Activated naive CD4-positive, alpha-beta T cell treated with anti-CD3 and anti-CD28 coated beads, Interleukin-2, amount 10 ng/mL, durations not matched to agents 7 days and 5 days (primary cell): ENCODE measurements at places on chromosomes 7 and 10.

- DNase-seq: no peak
- H3K27ac ChIP-seq: no peak overlapping the region
- H3K4me3 ChIP-seq: no peak overlapping the region
- peaks cover 3% of the 10 kb centered on the region for H3K27me3 ChIP-seq
- H3K36me3 ChIP-seq: no peaks in the 10 kb centered on the region
Observed at GRCh38 chr7:143499743-143500348, 22.2 kb downstream of the TAS2R41 start.

DNA sequence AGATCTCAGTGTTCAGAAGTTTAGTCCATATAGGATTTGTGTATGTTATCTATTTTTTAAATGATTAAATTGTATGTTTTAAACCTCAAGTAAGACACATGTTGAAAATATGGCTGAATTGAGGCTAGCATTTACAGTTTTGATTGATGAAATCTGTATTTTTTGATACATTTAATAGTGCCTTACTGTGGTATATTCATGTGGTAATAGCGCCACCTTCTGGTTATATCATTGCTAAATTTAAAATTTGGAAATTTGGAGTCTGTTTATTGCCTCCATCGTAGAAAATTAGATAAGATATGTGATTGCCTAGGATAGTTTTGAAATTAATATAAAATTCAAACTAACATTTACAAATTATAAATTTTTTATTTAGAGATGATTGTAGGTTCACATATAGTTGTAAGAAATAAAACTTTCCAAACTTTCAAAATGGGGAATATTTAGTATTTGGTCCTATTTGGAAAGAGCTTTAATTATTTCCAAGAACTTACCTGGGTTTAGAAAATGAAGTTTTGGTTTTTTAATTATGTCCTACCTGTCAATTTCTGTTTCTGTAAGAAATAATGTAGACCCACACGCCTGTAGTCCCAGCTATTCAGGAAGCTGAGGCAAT lies 19.1 kb upstream of the ARMS2 start:
- DNase-seq: no peak
- H3K4me3 ChIP-seq: no peak overlapping the region
- H3K36me3 ChIP-seq: peaks cover under 1% of the 10 kb centered on the region
- H3K27me3 ChIP-seq: no peaks in the 10 kb centered on the region
- H3K27ac ChIP-seq: no peak overlapping the region
- H3K4me1 ChIP-seq: no peaks in the 10 kb centered on the region

- no peaks in the 10 kb centered on the region for H3K36me3 ChIP-seq
- H3K4me1 ChIP-seq: peaks cover 9% of the 10 kb centered on the region
- peak overlapping the region; percentile 46 for H3K27ac ChIP-seq
- H3K27me3 ChIP-seq: peaks cover 4% of the 10 kb centered on the region
Observed at GRCh38 chr7:115146148-115146547, 224.3 kb downstream of the MDFIC start.

DNA sequence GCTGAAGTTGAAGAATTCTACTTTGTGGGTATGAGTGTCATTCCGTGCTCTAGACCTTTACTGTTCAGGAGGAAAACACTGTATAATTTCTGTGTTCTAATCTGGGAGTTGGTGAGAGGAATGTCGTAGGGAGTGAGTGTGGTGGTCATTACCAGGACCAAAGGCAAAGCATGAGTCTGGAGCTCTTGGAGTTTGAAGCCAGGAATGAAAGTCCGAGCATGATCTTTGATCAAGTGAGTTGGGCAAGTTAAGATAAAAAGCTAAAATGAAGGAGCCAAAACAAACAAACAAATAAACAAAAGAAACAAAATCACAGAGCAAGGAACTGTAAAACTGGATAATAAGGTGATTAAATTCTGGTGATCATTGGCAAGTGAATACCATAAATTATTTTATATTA lies 161.4 kb downstream of the AGMO start:
- H3K4me3 ChIP-seq: no peak overlapping the region
- H3K27me3 ChIP-seq: no peaks in the 10 kb centered on the region
- no peak for DNase-seq
- no peak overlapping the region for H3K27ac ChIP-seq
- H3K36me3 ChIP-seq: no peaks in the 10 kb centered on the region

GRCh38 chr7:2476298-2476697 lies at the start of gene GRIFIN:
GRIFIN (minus strand) TSS chr7:2476398; CDS start chr7:2476383, 15 bp downstream.
- H3K27me3 ChIP-seq: peaks cover 41% of the 10 kb centered on the region
- H3K27ac ChIP-seq: no peak within 1 kb of the TSS
- peaks cover 10% of the 10 kb centered on the region for H3K4me1 ChIP-seq
- no peaks in the 10 kb centered on the region for H3K36me3 ChIP-seq
- no peak for DNase-seq

GRCh38 chr7:94510582-94511496 lies 1.2 kb downstream of the CASD1 start:
- H3K27me3 ChIP-seq: no peaks in the 10 kb centered on the region
- H3K4me3 ChIP-seq: peak overlapping the region; percentile 80
- peaks cover 10% of the 10 kb centered on the region for H3K36me3 ChIP-seq
- peak overlapping the region; percentile 78 for H3K27ac ChIP-seq
- H3K4me1 ChIP-seq: peaks cover 46% of the 10 kb centered on the region

DNA sequence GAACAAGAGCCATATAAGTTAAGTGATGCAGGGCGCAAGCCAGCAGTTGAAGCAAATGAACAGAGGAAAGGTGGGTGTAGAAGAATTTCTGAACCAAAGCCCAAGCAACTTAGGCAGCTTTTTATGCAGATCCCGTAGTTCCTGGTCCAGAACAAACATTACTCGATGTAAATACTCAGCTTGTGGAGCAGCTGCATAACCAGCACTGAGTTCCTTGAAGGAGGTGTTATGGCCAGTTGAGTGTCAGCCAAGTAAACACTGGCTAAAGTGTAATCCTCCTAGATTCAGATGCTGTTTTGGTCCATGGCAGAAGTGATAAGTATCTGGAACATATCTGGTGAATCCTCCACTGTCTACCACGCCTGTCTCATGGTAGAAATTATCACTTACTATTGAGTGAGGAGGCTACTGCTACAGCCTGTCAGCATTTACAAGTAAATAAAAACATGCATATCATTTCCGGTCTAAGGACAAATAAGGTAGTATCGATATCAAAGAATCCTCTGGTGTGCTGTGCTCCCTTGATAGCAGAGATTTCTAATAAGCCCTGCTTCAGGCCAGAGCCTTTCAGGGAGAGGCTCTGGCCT lies 213.9 kb downstream of the DYNC1I1 start:
- H3K36me3 ChIP-seq: no peaks in the 10 kb centered on the region
- no peaks in the 10 kb centered on the region for H3K27me3 ChIP-seq
- DNase-seq: no peak
- no peak overlapping the region for H3K4me3 ChIP-seq
- H3K27ac ChIP-seq: no peak overlapping the region

GRCh38 chr7:8109196-8110022 lies 140.8 kb downstream of the GLCCI1 start:
- H3K27me3 ChIP-seq: peaks cover 3% of the 10 kb centered on the region
- H3K4me1 ChIP-seq: peaks cover 22% of the 10 kb centered on the region
- no peak overlapping the region for H3K4me3 ChIP-seq
- no peak overlapping the region for H3K27ac ChIP-seq
- H3K36me3 ChIP-seq: peaks cover 8% of the 10 kb centered on the region

DNA sequence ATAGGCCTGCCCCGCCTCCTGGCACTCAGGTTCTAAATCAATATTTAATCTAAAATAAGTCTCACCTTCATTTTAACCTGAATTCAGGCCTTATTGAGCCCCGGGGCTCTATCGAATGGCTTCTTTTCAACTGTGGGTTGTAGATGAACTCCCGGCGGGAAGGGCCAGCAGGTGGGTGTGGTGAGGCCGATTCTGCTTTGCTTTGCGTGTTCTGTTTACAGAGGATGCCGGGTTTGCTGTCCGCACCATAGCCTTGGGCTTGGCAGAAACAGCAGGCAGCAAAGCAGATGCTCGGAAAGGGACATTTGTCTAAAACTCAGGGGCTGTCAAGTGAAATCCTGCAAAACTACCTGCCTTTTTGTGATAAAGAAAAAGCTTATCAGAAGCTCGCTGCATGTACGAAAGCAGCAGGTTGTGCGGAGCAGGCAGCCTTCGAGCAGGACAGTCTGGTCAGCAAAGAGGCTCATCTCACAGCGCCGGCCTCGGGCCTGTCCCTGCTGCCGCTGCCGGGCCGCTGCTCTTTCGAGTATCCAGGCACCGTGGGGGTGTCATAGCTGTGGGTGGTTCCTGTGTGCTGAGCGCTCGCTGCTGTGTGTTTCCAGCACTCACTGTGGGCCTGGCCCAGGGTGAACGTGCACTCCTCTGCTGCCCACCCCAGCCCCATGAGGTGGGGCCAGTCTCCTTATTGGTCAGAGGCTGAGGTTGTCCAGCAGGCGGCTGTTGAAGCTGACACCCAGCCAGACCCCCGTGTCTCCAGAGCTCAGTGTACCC lies 434.8 kb upstream of the FOXK1 start:
- no peaks in the 10 kb centered on the region for H3K36me3 ChIP-seq
- no peak overlapping the region for H3K4me3 ChIP-seq
- H3K27me3 ChIP-seq: no peaks in the 10 kb centered on the region

DNA sequence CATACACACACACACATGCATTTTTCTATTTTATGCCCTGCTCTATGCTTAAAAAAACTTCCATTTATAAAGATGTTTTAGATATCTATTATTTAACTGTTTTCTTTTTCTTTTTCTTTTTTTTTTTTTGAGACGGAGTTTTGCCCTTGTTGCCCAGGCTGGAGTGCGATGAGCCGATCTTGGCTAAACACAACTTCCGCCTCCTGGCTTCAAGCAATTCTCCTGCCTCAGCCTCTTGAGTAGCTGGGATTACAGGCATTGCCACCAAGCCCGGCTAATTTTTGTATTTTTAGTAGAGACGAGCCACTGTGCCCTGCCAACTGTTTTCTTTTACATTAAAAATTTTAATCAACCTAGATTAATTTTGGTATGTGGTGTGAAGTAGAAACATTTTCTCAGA lies 45.6 kb upstream of the PURB start:
- peaks cover 47% of the 10 kb centered on the region for H3K27me3 ChIP-seq
- H3K27ac ChIP-seq: no peak overlapping the region
- no peak for DNase-seq
- no peaks in the 10 kb centered on the region for H3K36me3 ChIP-seq
- H3K4me1 ChIP-seq: no peaks in the 10 kb centered on the region

- H3K27ac ChIP-seq: no peak overlapping the region
- no peaks in the 10 kb centered on the region for H3K36me3 ChIP-seq
- peaks cover 5% of the 10 kb centered on the region for H3K27me3 ChIP-seq
- no peaks in the 10 kb centered on the region for H3K4me1 ChIP-seq
- no peak overlapping the region for H3K4me3 ChIP-seq
Observed at GRCh38 chr7:149348758-149349369, 86.9 kb downstream of the ZNF783 start.

DNA sequence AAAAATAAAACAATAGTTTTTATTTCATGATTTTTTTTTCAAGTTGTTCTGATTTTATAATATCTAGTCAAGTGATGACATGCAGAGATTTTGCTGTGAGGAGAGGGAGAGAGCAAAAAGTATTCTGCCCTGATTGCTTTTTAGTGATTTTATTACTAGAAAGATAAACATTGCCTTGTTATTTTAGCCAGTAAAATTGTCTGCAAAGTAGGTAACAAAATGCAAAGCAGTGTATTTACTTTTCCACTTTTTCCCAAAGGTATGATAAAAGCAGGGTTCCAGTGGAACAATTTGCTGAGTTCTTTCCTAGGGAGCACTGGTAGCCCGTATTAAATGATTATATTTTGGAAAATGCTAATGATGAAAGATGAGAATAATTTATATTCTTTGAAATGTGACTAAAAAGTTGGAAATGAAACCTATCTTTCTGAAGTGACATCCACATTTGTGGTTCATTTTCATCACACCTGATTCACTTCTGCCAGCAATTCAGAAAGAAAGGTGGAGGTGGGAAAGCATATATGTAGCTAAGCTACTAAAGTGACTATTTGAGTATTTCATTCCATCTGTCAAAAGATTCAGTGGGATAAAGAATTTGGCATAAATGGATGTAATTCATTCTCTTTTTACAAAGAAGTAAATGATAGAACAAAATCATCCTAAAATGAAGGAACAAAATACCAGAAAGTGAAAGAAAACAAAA lies 300.3 kb downstream of the ADK start:
- H3K27me3 ChIP-seq: no peaks in the 10 kb centered on the region
- H3K36me3 ChIP-seq: peaks cover 8% of the 10 kb centered on the region
- H3K4me1 ChIP-seq: peaks cover 3% of the 10 kb centered on the region
- DNase-seq: no peak

DNA sequence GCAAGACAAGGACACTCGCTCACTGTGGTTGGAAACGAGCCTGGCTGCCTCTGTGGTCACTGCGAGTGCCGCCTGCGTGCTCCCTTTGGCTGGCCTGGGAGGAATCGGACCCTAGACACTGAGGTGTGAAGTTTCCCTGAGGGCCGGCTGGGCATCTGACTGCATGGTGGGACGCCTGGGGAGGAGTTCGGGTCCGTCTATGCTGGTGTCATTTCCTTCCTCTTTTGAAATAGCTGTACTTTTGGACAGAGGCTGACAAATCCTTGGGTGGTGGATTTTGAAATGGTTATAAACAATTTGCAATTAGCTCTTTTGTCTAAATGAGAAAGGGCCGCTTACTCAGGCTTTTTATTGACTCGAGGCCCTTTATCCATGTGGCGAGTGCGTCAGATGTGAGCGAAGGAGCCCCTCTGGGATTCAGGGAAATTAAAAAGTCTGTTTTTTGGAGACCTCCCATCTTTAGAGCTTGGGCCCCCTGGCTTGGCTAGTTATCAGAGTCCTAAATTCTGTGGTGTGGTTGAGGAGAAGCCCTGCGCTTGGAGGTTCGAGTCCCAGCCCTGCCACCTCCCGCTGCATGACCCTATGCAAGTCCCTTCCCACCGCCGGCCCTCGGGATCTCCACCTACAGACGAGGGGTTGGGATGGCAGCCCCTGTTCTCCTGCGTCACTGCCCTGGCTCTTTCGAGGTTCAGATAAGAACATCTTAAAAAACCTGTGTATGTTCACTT lies 147.1 kb downstream of the RGS10 start:
- H3K4me3 ChIP-seq: no peak overlapping the region
- peaks cover 15% of the 10 kb centered on the region for H3K36me3 ChIP-seq
- H3K27ac ChIP-seq: no peak overlapping the region
- H3K4me1 ChIP-seq: no peaks in the 10 kb centered on the region
- no peak for DNase-seq

- H3K36me3 ChIP-seq: no peaks in the 10 kb centered on the region
- H3K27me3 ChIP-seq: peaks cover 8% of the 10 kb centered on the region
- no peak for DNase-seq
Observed at GRCh38 chr10:77741746-77742145, 104.1 kb upstream of the KCNMA1 start.

GRCh38 chr7:152521420-152522337 lies 85.9 kb upstream of the KMT2C start:
- peaks cover 13% of the 10 kb centered on the region for H3K27me3 ChIP-seq
- H3K4me1 ChIP-seq: no peaks in the 10 kb centered on the region
- no peak overlapping the region for H3K27ac ChIP-seq
- DNase-seq: no peak
- H3K36me3 ChIP-seq: no peaks in the 10 kb centered on the region
